ENCODE measurements at places on chromosomes 12 and 14. TPM values are rescaled to one million over a fixed set of nuclear protein-coding genes. Genes with fewer than 3 reads are reported as not detected.

The AKAP6 gene
- total RNA-seq = 1.1 TPM

- H3K36me3 ChIP-seq = no peaks in the 10 kb centered on the region
- no peak overlapping the region for H3K27ac ChIP-seq
- H3K4me1 ChIP-seq = no peaks in the 10 kb centered on the region
- no peak overlapping the region for H3K4me3 ChIP-seq
- no peak for DNase-seq
Measured at GRCh38 chr12:30153981-30154380, 370.2 kb upstream of the TMTC1 start.

DNA sequence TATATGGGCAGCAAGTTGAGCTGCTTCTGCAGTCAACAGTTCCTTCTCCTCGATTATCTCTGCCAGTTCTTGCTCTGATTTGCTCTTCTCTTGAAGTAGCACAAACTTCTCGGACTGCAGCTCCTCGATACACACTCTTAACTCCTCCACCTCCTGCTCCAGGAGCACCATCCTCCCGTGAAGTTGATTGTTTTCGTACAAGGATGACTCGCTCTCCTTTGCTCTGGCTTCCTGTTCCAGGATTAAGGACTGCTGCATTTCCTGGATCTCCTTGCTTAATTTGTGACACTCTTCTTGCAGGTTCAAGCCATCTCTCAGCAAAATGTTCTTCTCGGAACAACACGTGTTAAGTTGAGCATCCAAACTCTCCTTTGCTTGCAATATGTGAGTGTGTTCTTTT, 56.2 kb upstream of the VPS33A start:
- H3K36me3 ChIP-seq = peaks cover 12% of the 10 kb centered on the region
- no peak overlapping the region for H3K27ac ChIP-seq
- no peak overlapping the region for H3K4me3 ChIP-seq
- no peaks in the 10 kb centered on the region for H3K4me1 ChIP-seq

DNA sequence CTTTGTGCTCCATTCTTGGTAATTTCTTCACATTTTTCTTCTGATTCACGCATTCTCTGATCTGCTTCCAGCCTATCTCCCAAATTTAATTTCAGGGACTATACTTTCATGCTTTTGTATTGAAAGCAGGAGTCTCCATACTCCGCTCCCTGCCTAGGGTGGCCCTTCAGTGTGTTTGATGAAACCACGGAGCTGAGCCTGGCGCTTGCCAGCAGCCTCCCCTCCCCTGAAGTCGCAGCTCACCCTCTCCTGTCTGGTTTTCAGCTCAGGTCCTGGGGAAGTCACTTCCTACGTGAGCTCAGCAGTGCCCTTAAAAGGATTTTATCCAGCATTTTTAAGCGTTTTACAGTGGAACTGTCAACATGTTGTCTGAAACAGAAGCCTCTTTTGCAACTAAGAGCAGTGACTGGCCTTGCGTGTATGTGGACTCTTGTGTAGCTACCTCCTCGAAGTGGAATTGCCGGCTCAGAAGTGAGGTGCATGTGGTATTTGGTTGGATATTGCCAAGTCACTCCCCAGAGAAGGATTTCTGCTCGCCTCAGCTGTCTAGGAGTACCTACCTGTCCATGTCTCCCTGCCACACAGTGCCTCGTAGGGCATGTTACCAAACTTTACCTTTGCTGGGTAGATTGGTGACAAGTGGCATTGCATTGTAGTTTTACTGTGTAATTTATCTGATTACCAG, 78.5 kb downstream of the TESC start:
- H3K4me1 ChIP-seq = no peaks in the 10 kb centered on the region
- H3K27me3 ChIP-seq = no peaks in the 10 kb centered on the region
- H3K36me3 ChIP-seq = no peaks in the 10 kb centered on the region
- DNase-seq = no peak
- no peak overlapping the region for H3K27ac ChIP-seq
- no peak overlapping the region for H3K4me3 ChIP-seq

DNA sequence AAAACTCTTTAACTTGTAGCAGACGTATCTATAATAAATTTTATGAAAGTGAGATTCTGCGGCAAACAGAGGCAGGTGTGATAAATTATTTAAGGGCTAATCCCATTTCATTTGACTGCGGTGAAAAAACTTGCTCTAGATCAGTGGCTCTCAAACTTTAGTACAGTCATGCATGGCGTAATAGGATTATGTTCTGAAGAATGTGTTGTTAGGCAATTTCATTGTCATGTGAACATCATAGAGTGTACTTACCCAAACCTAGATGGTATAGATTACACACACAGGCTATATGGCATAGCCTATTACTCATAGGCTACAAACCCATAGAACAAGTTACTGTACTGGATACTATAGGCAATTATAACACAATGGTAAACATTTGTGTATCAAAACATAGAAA, 83.7 kb downstream of the HEATR5A start:
- H3K27ac ChIP-seq = no peak overlapping the region
- H3K27me3 ChIP-seq = no peaks in the 10 kb centered on the region

DNA sequence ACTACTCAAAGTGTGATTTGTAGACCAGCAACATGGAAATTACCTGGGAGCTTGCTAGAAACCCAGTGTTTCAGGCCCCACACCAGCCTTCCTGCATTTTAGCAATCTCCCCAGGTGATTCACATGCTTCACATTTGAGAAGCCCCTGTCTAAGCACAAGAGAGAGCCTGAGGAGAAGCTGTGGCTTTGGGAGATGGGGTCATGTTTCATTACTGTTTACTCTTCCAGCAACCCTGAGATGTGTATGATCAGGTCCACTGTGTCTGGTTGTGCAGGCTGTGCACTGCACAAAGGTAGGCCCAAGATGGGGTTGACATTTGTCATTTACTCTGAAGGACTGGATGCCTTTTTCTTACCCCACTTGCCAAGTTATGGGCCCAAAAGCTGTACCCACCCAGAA, 190.1 kb downstream of the SLC41A2 start:
- no peak overlapping the region for H3K27ac ChIP-seq
- DNase-seq = no peak
- no peak overlapping the region for H3K4me3 ChIP-seq
- no peaks in the 10 kb centered on the region for H3K36me3 ChIP-seq
- H3K27me3 ChIP-seq = no peaks in the 10 kb centered on the region

DNA sequence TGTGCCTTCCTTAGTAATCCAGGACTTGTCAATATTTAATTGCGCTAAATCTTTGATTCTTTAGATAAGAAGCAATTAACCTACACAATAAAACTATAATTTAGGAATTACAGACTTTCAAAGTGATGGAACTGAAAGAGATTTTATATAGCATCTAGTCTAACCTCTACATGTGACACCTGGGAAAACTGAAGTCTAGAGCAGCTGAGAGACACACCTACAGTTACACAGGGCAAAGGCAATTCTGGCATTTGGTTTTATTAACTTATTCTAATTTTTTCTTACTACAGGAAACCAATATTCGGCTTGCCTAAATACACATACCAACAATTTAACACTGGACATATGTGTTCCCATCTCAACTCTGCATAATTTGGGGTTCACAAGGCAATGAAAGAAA, 196.5 kb downstream of the STXBP6 start:
- no peaks in the 10 kb centered on the region for H3K4me1 ChIP-seq
- H3K36me3 ChIP-seq = no peaks in the 10 kb centered on the region
- H3K27me3 ChIP-seq = no peaks in the 10 kb centered on the region
- H3K4me3 ChIP-seq = no peak overlapping the region

The COL2A1 gene
- total RNA-seq = 1.6 TPM

DNA sequence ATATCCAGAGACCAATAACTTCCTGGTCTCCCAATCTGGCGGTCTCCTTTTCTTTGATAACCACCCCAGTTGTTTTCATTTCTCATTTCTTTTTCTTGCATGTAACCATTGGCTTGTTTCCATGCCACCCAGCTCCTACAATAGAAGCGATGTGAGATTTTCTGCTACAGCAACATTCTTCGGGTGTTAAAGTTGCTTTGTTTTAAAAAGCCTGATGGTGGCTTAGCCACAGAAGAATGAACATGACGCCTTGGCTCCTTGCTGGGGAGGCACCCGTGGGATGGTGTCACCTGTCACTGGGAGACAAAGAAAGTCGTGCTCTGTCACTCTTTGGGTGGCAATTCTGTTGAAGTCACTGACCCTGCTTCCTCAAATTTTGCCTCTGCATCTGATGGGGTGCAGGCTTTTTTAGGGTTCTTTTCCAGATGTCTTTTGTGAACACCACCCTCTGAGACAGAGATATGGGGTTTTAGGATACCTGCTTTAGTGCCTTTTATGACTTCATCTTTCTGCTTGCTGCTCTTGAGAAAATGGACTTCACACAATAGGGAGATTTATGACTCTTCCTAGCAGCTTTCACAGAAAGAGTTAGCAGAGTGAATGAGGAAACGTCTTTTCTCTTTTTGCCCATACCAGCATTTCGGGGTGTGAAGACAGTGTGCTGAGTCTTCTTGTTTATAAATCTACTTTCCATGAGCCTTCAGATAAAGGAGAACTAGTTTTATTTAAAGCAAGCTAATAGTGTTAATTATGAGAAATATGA, 265.3 kb upstream of the TBX3 start:
- H3K27me3 ChIP-seq = no peaks in the 10 kb centered on the region
- H3K27ac ChIP-seq = peak overlapping the region; percentile 33
- no peak for DNase-seq
- H3K4me3 ChIP-seq = no peak overlapping the region

DNA sequence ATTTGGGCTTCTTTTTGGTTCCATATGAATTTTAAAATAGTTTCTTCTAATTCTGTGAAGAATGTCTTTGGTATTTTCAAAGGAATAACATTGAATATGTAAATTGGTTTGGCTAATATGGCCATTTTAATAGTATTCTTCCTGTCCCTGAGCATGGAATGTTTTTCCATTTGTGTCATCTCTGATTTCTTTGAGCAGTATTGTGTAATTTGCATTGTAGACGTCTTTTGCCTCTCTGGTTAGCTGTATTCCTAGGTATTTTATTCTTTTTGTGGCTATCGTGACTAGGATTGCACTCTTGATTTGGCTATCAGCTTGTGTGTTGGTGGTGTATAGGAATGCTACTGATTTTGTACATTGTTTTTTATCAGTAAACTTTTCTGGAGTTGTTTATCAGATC, 601.9 kb downstream of the SNAPC1 start:
- no peak overlapping the region for H3K4me3 ChIP-seq
- no peaks in the 10 kb centered on the region for H3K36me3 ChIP-seq
- DNase-seq = no peak
- no peak overlapping the region for H3K27ac ChIP-seq
- no peaks in the 10 kb centered on the region for H3K27me3 ChIP-seq

- H3K4me3 ChIP-seq = no peak overlapping the region
- no peaks in the 10 kb centered on the region for H3K27me3 ChIP-seq
- H3K27ac ChIP-seq = no peak overlapping the region
- no peaks in the 10 kb centered on the region for H3K4me1 ChIP-seq
- no peak for DNase-seq
Measured at GRCh38 chr12:1811281-1811947, 9.0 kb upstream of the LRTM2 start.

DNA sequence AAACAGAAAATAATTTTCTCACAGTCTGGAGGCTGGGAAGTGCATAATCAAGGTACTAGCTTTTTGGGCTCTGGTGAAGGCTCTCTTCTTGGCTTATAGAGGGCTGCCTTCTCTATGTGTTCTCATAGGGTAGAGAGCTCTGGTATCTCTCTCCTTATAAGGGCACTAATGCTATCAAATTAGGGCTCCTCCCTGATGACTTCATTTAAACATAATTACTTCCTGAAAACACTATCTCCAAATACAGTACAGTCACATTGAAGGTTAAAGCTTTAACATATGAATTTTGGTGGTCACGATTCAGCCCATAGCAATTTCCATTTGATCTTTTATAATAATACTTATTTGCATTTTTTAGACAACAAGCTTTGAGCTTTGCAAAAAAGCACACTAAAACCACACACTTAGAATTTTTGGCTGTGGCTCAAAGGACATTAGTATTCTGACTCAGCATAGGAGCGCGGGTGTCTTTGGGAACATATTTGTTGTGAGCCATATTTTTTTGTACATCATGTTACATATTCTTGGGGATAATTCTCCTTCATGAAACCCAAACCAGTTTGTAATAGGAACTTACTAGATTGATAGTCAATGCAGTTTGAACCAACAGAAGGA, 808.1 kb upstream of the FBXO33 start:
- H3K27me3 ChIP-seq = no peaks in the 10 kb centered on the region
- no peak overlapping the region for H3K27ac ChIP-seq
- no peak for DNase-seq
- no peaks in the 10 kb centered on the region for H3K36me3 ChIP-seq
- no peaks in the 10 kb centered on the region for H3K4me1 ChIP-seq

GRCh38 chr14:100201701-100202100, 37.2 kb upstream of the YY1 start:
- no peaks in the 10 kb centered on the region for H3K4me1 ChIP-seq
- no peak overlapping the region for H3K27ac ChIP-seq
- H3K4me3 ChIP-seq = no peak overlapping the region
- DNase-seq = no peak
- no peaks in the 10 kb centered on the region for H3K27me3 ChIP-seq

DNA sequence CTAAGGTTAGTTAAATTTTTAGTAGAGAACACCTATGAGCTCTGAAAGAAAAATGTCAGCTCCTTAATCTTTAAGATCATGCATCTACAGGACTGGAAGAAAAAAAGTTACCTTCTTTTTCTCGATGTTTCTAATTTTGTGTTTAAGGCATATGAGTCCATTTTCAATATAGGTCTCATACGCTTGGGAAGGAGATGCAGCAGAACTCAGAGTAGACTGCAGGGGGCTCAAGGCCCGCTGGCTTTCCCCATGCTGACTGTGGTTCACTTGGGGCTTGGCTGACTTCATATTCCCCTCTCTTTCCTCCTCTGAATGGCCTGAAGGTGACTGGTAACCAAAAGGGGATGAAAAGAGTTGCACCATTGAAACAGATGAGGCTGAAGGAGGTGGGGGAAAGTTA, 1.5 kb downstream of the CAPRIN2 start:
- no peaks in the 10 kb centered on the region for H3K27me3 ChIP-seq
- H3K4me1 ChIP-seq = no peaks in the 10 kb centered on the region
- H3K4me3 ChIP-seq = no peak overlapping the region
- H3K36me3 ChIP-seq = no peaks in the 10 kb centered on the region
- no peak for DNase-seq

GRCh38 chr12:58489394-58489793, 430.9 kb downstream of the LRIG3 start:
- H3K4me1 ChIP-seq = no peaks in the 10 kb centered on the region
- no peaks in the 10 kb centered on the region for H3K27me3 ChIP-seq
- no peak overlapping the region for H3K27ac ChIP-seq
- no peaks in the 10 kb centered on the region for H3K36me3 ChIP-seq

GRCh38 chr12:4630262-4630661, 18.6 kb downstream of the AKAP3 start:
- H3K4me3 ChIP-seq = no peak overlapping the region
- H3K36me3 ChIP-seq = no peaks in the 10 kb centered on the region
- no peak overlapping the region for H3K27ac ChIP-seq
- H3K27me3 ChIP-seq = no peaks in the 10 kb centered on the region

DNA sequence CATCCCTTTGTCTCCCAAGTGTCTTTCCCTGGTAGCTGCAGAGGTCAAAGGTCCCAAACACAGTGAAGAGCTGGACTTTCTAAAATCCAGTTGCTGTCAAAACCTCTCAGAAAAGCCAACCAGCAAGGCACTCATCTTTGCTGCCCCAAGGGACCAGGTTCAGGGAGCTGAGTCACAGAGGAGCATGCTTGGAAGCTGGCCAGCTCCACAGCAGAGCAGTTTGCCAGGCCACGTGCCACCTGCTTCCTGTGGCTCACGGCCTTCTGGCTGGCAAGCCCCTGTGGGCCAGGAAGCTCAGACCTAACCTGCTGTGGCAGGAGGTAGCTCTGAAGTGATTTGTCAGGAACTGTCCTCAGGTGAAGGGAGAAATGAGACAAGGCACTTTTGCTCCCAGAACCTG, 3.6 kb downstream of the ISCU start:
- peak overlapping the region; percentile 56 for H3K27ac ChIP-seq
- peak; percentile 74 for DNase-seq
- no peak overlapping the region for H3K4me3 ChIP-seq
- H3K4me1 ChIP-seq = no peaks in the 10 kb centered on the region
- no peaks in the 10 kb centered on the region for H3K27me3 ChIP-seq

- H3K4me3 ChIP-seq = no peak overlapping the region
- no peaks in the 10 kb centered on the region for H3K36me3 ChIP-seq
- no peaks in the 10 kb centered on the region for H3K27me3 ChIP-seq
- H3K27ac ChIP-seq = no peak overlapping the region
Measured at GRCh38 chr12:105725054-105725453, 394.6 kb downstream of the C12orf75 start.
